Temporal lobe (tissue), 4 donors: ENCODE measurements at places on chromosomes 5 and 9. TPM values are rescaled to one million over a fixed set of nuclear protein-coding genes. Genes with fewer than 3 reads are reported as not detected.

The TLX3 gene
- total RNA-seq: not detected

The SLCO6A1 gene
- total RNA-seq: 0.25 TPM

The FRMPD1 gene
- 0.49 TPM for total RNA-seq

The SGCD gene
- total RNA-seq: 3.0 TPM

The PCA3 gene
- total RNA-seq: 0.49 TPM
